AG09309 (cell line): ENCODE measurements at places on chromosomes 4 and X.

DNA sequence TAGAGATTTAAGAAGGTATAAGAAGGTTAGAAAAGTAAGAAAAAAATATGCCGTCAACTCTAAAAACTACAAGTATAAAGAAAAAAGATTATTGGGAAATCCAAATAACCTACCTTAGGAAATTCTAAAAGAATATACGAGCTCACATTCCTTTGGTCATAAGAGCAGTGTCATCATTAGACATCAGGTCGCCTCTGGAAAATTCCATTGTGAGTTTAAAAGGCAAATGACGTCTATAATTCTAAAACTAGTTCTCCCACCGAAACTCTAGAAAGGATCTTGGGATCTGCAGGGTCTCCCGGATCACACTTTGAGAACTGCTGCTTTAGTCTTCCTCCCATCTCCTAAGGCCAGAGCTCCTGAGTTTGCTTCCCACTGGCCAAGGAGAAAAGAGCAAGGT is 518 bp upstream of the SAT1 start:
- no peak for DNase-seq

DNA sequence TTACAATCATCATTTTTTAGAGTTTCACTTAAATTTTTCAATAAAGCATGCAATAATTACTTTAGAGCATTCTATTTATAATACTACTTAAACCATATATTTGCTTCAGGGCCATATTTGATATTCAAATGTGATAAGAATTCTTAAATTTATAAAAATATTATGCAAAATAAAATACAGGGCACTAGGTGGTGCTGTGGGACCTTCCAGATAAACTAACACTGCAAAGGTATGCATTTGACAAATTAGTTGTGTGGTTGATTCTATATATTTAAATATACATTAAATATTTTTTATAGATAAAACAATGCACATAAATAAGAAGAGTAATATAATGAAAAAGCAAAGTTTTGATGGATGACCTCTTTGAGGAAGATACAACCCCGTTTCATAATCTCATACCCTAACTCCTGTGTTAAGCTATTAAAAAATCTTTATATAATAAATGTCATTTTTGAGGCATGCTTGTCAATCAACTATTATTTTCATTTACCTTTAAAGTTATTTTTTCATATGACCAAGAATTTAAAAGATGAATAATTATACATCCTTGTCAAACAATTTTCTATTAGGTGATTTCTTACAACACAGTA is 128.4 kb downstream of the REELD1 start:
- DNase-seq, result no peak

- peak; percentile 71 for DNase-seq
Observed at GRCh38 chr4:76723924-76724323, 174.0 kb downstream of the SOWAHB start.

DNA sequence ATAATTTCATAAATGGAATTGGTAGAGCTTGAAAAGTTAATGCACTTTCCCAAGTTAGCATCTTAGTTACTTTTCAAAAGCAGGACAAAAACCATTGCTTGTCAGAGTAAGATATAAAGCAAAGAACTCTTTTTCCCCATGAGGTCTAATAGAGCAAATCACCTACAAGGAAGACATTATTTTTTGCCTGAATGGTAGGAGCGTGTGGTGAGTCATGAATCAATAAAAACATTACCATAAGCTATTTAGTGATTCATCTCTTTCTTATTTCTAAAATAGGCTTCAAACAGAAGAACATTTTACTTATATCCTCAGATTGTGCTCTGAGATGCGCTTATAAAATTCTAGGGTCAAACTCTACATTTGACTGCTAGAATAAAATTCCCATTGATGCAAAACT is 109.4 kb upstream of the GPRIN3 start:
- no peak for DNase-seq

- no peak for DNase-seq
Observed at GRCh38 chrX:154761977-154762536, 607 bp upstream of the DKC1 start.

DNA sequence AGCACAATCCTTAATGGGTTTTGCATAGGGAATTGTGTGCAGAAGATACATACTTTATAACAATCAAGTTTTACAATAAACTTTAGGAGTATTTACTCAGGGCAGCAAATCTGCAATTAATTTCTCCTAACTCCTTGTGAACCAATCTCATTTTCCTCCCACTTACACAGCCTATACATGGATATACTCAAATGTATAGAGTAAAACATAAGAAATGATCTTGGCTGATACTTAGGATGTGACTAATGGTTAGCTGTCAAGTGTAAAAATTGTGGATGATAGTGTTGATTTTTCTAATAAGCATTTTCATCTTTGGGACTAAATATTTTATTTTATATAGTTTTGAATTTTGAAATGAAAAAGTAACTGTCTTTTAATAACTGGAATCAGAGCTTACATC is 759.6 kb downstream of the GRID2 start:
- DNase-seq, result no peak

DNA sequence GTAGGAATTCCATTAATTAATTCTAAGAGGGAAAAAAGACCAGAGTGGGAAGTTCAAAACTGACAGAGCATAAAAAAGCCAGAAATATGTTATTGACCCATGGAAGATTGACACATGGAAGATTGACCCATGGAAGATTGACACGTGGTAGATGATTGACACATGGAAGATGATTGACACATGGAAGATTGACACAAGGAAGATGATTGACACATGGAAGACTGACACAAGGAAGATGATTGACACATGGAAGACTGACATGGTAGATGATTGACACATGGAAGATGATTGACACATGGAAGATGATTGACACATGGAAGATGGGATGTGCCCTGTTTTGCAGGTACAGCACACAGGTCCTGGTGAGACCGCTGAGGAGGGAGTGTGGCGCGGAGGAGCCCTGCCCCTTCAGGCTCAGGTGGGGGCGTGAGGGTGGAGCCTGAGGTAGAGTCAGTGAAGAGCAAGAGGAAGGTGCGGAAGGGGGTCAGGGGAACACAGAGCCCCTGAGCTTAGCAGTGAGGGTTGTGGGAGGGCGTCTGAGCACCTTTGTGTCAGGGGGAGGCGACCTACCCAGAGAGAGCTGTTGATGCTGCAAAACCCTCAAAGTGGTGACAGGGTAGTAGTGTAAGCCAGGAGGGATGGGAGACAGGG is 15.8 kb upstream of the PDE6B start:
- no peak for DNase-seq

DNA sequence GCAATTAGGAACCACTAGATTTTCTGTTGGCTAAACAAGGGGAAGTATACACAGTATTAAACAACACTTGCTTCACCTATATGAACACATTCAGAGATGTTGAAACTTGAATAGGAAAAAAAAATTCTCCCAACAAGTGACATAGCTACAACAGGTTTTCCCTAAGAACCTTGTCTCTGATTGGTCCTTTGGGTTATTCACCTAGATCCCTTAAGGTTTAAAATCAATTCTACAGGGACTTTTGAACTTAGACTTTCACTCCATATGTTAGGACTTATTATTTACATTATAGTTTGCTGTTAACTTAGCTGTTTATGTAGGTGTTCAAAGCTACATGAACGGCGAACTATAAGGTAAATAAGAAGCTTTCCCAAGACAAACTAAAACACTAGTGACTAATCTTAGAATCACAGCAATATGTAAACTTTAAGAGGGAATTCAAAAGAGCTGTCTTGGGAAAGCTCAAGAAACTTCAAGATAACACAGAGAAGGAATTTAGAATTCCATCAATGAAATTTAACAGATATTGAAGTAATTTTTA is 72.2 kb upstream of the ZXDB start:
- DNase-seq, result no peak

DNA sequence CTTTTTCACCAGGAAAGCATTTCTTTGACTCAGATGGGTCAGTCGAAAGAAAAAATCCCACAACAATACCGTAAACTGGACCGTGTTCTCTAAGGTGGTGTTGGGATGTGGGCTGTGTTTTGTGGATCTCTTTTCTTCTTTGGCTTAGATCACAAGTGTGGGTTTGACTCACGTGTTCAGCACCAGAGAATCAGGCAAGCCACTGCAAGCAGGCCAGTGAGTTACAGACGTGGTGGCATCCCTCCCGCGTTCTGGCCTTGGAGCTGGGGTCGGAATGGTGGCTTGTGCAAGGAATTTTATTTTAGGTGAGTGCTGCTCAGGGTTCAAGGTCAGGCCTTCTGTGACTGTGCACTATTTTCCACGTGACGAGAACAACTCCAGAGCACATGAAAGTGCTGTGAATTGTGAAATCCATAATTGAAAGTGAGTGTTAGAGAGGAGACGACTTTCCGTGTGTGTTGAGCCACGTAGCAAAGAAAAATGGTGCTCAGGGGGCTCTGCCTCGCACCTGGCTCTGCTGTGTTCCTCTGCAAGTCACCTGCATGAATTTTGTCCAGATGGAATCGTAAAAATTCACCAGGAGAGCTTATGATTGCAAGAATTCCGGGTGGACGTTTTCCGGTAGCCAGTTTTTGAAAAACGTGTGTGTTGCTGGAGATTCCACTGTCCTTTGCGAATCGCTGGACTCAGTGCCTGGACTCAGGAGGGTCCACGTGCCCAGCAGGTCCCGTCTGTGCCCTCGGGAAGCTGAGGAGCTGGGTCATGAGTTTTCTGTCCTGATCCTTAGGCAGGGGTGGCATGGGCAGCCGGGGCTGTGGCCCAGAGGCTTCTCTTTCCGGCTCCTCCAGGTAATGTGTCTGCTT is 33.6 kb upstream of the HGFAC start:
- no peak for DNase-seq

DNA sequence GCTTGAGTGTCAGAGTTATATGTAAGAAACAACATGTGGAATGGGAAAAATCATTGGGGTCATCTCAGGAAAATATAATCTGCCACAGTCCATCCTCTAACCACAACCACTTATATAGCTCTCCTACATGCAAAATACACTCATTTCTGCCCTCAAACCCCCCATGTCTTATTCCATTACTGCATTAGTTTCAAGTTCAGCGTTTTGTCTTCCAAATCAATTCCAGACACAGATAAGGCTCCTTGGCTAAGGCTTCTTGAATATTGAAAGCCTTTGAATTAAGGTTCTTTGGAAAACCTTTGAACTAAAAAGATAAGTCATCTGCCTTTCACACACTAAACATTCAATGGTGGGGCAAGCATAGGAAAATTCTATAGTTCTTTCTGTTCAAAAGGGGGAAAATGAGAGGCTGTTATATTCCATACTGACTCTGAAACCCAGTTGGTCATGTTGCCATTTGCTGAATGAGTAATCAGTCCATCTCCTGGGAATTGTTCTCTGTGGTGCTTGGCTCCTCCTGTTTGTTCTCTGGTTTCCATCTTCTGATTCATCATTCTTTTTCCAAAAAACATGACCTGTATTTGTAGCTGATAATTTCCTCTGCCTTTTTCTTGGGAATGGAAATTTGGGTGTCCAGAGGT is 218.7 kb downstream of the BMPR1B start:
- peak; percentile 50 for DNase-seq

GRCh38 chrX:153190381-153190780 is 11.3 kb downstream of the MAGEA1 start:
- DNase-seq, result no peak

DNA sequence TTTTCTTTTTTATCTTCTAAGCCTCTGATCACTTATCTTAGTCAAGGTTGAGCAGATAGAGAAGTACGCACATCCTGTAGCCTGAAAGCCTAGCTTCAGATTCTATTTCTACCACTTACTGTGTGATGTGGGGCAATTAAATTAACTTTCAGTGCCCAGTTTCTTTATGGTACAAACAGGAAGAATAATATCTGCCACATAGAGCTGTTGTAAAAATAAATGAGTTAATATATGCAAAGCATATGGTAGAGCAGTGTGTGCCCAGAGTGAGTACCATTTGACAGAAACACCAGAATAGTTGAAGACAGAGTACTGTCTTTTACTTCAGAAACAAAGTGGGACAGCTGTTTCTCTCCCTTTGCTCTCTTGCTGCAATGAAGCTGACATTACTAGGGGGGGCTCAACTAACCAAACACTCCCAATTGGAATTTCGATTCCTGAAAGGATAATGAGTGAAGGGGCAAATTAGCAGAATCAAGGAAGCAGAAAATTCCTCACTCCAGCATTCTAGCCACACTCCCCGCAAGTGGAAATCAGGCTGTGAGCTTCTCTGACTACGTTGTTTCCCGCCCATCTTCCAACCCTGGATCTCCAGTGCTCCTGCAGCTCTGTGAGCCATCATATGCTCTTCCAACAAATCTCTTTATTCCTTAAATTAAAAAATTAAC is 80.4 kb downstream of the MAPK10 start:
- DNase-seq, result no peak

GRCh38 chr4:94459462-94460161 is 7.9 kb downstream of the PDLIM5 start:
- DNase-seq, result no peak

GRCh38 chr4:100816436-100817045 is 298.7 kb upstream of the EMCN start:
- no peak for DNase-seq

- DNase-seq, result no peak
Observed at GRCh38 chrX:135520022-135520552, 373 bp upstream of the INTS6L start.

- DNase-seq, result no peak
Observed at GRCh38 chr4:82968972-82969371, 41.7 kb downstream of the LIN54 start.

- DNase-seq, result no peak
Observed at GRCh38 chr4:17347445-17347844, 164.4 kb downstream of the QDPR start.

- no peak for DNase-seq
Observed at GRCh38 chrX:76893930-76894329, 466.4 kb downstream of the MAGEE1 start.

- DNase-seq, result no peak
Observed at GRCh38 chr4:108492816-108493595, 127.4 kb upstream of the RPL34 start.

DNA sequence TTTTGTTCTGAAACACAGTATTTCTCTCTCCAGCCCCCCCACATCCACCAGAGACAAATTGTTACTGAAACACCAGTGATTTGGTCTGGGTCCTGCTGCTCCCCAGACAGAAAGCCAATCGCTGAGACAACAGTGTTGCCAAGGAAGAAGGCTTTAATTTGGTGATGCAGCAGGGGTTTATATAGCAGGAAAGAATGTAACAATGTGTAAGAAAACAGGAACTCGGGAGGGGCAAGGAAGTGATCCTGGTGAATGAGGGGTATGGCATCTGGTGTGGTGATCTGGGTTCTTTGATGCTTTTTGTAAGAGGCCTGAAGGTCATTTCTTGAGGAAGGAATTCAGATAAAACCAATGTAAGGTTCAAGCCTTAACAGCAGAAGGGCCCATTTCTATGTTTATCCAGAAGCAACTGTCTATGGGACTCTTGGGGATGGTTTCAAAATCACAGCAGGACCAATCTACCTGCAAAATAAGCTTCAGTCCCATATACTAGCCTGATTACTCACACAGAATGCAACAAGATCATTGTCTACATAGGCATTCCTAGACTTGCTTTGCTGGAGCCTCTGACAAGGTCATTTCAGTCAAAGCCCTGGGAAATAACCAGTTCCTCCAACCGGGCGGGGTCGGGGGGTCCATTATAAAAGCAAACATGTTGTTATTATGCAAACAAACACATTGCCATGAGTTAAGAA is 445.2 kb upstream of the ZFP42 start:
- DNase-seq, result no peak

GRCh38 chr4:8279321-8280157 is 10.0 kb downstream of the HTRA3 start:
- DNase-seq, result no peak
